Naive B cell (primary cell): ENCODE measurements at places on chromosomes 3 and 15. TPM values are rescaled to one million over a fixed set of nuclear protein-coding genes. Genes with fewer than 3 reads are reported as not detected.

DNA sequence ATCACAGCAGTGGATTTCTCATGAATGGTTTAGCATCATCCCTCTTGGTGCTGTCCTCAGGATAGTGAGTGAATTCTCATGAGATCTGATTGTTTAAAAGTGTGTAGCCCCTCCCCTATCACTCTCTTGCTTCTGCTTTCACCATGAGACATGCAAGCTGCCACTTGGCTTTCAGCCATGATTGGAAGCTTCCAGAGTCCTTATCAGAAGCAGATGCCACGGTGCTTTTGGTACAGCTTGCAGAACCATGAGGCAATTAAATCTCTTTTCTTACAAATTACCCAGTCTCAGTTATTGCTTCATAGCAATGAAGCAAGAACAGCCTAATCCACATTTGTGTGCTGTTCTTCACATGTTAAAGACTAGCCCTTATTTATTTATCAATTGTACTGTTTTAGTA is 495.2 kb upstream of the EPHA6 start:
- no peak for DNase-seq

- no peak for DNase-seq
Observed at GRCh38 chr3:182041668-182042291, 330.1 kb downstream of the SOX2 start.

- DNase-seq: no peak
Observed at GRCh38 chr3:99755831-99756230, 61.8 kb upstream of the CMSS1 start.

The CHRM5 gene
- not detected for polyA plus RNA-seq

GRCh38 chr3:44080474-44081072 is 161.1 kb upstream of the TOPAZ1 start:
- DNase-seq: no peak

DNA sequence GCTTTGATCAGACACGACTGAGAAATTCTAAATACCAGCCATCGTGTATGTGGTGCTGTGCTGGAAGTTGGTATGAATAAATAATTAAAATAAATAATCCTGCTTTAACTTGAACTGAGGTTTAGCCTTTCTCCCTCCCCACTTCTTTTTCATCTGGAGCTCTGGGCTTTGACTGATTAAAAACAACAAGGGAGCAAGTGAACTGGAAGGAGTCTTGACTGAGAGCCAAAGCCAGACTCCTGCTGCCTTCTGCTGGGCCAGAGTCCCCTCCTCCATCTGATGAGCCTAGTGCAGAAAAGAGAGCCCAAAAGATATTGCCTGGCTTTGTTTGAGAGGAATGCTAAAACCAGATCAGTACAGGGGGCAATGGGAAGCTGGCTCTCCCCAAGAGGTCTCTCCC is 96.0 kb downstream of the CCNL1 start:
- DNase-seq: no peak

GRCh38 chr15:33411596-33412540 is 101.1 kb downstream of the RYR3 start:
- no peak for DNase-seq

The EEF1AKMT4 gene
- 2.6 TPM for polyA plus RNA-seq

GRCh38 chr15:57962887-57963286 is 102.6 kb downstream of the ALDH1A2 start:
- no peak for DNase-seq

GRCh38 chr15:55683376-55683775 is 59.6 kb downstream of the PRTG start:
- no peak for DNase-seq

GRCh38 chr3:99355465-99355864 is 282.9 kb upstream of the COL8A1 start:
- no peak for DNase-seq

The SNTN gene
- not detected for polyA plus RNA-seq

DNA sequence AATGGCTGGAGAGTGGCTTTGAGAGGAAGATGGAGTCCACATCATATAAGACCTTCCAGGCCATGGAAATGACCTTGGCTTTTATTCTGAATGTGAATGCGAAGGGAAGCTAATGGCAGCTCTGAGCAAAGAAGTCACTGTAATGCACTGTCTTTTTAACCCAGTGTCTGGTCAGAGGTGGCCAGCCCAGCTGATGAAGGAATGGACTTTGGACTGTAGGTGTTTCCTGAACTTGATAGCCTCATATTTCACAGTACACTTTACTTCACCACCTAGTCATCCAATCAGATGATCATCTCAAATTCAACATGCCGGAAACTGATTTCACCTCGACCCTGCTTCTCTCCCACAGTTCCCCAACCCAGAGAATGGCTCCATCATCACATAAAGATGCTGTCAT is 33.4 kb downstream of the DCLK3 start:
- DNase-seq: no peak

The MYO1E gene
- 37.7 TPM for polyA plus RNA-seq

GRCh38 chr3:197372047-197372661 is 73.7 kb upstream of the DLG1 start:
- DNase-seq: no peak

GRCh38 chr3:41431386-41431785 is 232.1 kb downstream of the CTNNB1 start:
- DNase-seq: no peak

The SLC9A9 gene
- 16.9 TPM for polyA plus RNA-seq

The ADIPOQ gene
- polyA plus RNA-seq: not detected
